ENCODE measurements at places on chromosomes 2 and 18.

GRCh38 chr2:218732761-218733158 is 22.1 kb downstream of the TTLL4 start:
- no peak for DNase-seq

DNA sequence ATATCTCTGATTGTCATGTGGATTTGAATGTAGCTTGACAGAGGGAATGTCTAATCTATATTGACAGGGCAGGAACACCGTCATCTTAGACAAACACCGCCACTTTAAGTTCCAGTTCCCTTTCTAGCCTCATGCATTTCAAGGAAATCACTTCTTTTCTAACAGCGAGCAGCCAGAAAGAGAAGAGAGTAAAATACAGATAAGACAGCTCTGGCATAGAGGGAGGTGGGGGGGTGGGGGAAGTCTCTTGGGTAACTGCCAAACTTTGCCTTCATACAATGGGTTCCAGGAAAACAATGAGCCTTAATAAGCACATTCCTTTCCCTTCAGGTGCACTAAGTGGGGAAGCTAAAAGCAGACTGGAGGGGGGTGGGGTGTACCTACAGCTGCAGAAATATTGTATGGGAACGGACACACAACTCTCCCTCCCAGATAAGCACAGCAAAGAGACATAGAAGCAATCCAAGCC is 37.2 kb downstream of the CASP10 start:
- no peak for DNase-seq

- DNase-seq, result no peak
These were observed 62.2 kb upstream of the POLE4 start for GRCh38 chr2:74896232-74896631.

GRCh38 chr18:38520786-38521185 is 955.2 kb upstream of the CELF4 start:
- no peak for DNase-seq

- peak; percentile 27 for DNase-seq
These were observed 13.0 kb upstream of the FAHD2A start for GRCh38 chr2:95389245-95390119.

DNA sequence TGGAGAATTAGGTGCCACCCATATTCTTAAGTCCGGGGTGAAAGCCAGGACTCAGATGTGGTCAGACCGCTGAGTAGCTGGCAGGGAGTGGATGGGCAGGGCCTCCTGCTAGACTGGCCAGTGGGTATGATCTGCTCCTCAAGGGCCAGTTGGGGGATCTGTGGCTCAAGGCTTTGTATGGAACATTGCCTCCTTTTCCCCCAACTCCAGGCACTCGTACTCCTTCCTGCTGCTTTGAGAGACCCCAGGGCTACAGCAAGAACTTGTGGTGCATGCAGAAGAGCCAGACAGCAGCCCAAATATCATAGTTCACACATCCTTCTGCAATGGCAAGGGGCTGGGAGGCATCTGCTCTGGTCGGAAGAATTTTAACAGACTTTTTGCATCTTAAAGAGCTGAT is 61.7 kb downstream of the PDCL3 start:
- no peak for DNase-seq

- no peak for DNase-seq
These were observed 162.0 kb upstream of the SOX11 start for GRCh38 chr2:5530011-5530696.

DNA sequence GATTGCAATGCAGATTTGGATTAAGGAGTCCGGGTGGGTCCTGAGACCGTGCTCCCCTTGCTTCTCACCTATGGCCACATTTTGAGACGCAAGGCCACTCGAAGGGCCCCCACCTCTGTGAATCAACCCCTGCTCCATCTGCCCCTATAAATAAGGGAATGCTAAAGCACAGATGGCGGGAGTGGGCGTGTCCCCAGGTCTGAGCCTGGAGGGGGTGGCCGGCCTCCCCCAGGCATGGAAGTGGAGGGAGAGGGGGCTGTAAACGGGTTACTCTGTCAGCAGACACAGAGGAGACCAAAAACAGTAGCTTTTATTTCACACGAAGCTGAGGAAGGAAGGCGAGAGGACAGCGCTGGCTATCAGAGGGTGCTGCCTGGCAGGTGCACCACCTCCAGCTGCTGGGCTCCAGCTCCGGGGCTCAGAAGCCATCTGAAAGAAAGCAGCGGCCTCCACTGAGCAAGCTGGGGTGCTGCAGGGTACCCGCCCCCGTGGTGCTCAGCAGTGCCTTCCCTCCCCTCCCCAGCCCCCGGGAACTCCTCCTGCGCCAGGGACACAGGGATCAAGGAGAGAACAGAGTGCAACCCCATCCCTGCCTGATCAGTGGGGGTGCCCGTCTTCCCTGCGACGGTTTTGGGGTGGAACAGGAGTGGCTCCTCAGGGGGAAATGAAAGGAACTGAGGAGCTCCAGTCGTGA is 56.7 kb upstream of the RAB6C start:
- no peak for DNase-seq

- no peak for DNase-seq
These were observed 47.4 kb downstream of the TANC1 start for GRCh38 chr2:159015823-159016222.

DNA sequence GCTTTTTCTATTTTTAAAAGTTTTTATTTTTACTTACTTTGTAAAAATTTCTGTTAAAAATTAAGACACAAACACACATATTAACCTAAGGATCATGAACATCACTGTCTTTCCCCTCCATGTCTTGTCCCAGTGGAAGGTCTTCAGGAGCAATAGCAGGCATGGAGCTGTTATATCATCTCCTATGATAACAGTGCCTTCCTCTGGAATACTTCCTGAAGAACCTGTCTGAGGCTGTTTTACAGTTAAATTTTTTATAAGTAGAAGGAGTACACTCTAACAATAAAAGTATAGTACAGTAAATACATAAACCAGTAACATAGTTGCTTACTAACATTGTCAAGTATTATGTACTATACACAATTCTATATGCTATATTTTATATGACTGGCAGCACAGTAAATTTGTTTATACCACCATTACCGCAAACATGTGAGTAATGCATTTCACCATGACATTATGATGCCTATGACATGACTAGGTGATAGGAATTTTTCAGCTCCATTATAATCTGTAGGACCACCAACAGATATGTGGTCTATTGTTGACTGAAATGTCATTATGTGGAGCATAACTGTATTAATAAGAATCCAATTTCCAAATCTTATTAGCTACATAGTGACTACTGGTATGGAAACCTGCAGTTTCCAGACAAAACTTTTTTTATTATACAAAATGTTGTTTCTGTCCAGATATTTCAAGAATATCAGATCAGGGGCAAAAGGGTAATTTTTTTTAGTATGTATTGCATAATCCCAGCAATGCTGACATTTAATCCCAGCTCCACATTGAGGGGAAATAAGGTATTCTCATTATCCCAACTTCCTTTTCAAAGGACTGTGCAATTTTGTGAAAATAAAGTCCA is 337.2 kb upstream of the SLC39A10 start:
- DNase-seq, result no peak

DNA sequence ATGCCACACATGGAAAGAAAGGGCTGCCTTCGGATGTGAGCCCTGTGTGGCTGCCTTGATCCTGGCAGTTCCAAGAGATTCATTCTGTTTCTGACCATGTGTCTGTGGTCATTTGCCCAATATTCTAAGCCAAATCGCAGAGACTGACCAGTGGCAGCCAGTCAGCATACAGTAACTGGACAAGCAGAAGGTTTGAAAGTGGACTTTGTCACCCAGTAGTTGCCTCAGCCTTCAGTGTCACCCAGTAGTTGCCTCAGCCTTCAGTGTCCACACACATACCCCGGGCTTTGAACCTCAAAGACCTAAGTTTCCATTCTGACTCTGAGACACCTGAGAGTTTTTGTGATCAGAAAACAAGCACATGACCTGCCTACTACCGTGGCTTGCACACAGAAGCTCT is 5.0 kb downstream of the RFX8 start:
- no peak for DNase-seq
